ENCODE measurements at places on chromosomes 13 and 19.

GRCh38 chr19:16797876-16798275 is 31.3 kb upstream of the SIN3B start:
- no peak for DNase-seq

GRCh38 chr13:93758575-93758974 is 532.0 kb downstream of the GPC6 start:
- DNase-seq, result no peak

GRCh38 chr13:109764470-109765291 is 21.7 kb downstream of the IRS2 start:
- DNase-seq, result no peak

- no peak for DNase-seq
Observed at GRCh38 chr19:6753178-6754031, 13.8 kb downstream of the SH2D3A start.

GRCh38 chr19:13841086-13841961 is 35.6 kb upstream of the NANOS3 start:
- no peak for DNase-seq

DNA sequence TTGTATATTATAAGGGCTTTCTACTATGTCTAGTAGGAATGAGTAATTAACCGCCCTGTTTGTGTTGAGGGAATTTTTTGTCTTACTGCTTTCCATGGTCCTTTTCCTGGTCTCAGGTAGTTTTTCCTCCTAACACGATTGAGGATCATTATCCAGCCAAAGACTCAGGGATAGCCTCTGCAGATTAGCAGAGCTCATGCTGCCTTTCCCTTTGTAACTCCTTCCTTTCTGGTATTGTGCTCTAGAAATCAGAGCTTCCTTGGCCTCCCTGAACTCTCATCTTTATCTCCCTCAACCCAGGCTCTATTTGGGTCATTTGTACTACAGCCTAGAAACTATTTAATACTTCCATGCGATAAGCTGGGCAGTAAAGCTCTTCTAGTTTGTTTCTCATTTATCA is 142.1 kb downstream of the PDS5B start:
- DNase-seq, result no peak

DNA sequence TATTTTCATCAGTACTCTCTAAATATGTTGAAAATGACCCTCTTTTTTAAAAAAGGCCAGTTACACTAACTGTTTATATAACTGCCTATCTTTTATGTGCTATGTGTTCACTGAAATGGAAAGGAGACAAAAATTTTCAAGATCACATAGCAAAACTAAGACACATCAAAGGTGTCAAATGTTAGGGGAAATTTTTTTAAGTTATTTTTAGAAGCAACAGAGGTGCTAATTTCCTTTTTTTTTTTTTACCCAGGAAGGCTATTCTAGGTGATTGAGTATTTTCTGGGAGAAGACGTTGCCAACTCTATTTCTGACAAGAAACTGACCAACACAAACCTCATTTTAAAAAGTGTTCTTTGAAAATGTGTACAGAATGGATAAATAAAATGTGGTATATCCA is 45.7 kb downstream of the ELF1 start:
- DNase-seq, result no peak

DNA sequence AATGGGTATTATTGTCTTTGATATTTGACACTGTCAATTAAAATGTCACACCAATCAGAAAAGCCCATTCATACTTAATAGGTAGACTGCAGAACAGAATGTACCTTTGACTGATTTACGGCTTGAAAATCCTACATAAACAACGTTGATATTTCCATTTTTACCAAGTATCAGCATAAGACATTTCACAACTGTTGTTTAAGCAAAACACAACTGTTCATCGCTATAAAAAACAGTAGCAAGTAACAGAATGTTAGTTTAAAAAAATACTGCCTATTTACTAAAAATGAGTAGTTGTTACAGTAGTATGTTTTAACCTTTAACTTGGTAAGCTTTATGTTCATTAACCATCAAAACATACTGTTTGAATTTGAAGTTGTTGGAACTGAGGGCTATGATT is 1096.6 kb downstream of the PCDH17 start:
- DNase-seq, result no peak

DNA sequence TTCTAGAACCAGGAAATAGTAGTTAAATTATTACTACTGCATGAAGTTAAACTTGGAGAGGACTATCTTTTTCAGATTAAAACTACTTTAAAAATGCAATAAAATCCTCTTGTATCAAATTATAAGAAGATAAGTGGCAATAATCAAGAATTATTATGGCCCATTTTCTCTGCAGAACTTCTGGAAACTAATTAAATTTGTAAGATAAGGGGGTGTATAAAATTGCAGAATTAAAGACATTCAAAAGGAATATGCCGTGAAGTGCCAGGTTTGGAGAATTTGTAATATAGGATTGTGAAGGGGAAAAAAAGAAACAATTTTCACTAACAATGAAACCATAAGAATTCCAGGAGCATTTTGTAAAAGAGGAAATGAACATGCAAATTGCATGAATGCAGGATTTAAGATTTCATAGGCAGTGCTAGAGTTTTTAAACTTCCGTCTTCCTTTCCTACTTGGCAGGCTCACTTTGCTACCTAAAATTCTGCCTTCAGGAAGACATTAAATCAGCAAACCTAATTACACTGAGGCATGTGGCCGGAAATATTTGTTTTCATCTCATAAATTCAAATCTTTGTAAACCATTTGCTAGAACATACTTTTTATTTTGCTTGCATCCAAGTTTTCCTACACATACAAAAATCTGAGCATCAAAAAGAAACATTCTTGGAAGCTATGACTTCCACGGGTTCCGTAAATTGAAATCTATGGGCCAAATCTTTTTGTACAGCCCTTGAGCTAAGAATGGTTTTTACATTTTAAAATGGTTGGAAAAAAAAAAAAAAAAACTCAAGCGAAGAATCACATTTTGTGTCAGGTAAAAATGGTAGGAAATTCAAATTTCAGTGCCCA is 166.9 kb downstream of the DCLK1 start:
- DNase-seq, result no peak

- no peak for DNase-seq
Observed at GRCh38 chr19:32403291-32403995, 2.1 kb upstream of the DPY19L3 start.

- DNase-seq, result peak; percentile 81
Observed at GRCh38 chr19:2462635-2463421, 6.1 kb upstream of the LMNB2 start.

DNA sequence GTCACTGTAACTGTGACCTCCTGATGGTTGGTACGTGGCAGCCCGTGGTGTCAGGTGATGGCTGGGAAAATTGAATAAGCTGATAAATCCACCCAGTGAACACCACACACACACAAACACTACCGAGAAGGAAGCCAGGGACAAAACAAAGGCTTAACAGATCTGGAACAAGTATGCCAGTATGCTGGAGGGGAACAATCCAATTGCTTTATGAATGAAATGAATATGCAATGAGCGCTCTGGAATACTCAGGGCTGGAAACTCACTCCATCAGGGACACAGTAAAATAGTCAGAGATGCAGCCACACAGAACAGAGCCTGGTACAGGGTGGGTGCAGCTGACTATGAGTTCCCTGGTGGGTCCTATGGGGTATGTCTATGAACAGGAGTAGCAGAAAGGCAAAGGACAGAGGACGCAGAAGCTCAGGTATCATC is 16.7 kb downstream of the TMTC4 start:
- no peak for DNase-seq

DNA sequence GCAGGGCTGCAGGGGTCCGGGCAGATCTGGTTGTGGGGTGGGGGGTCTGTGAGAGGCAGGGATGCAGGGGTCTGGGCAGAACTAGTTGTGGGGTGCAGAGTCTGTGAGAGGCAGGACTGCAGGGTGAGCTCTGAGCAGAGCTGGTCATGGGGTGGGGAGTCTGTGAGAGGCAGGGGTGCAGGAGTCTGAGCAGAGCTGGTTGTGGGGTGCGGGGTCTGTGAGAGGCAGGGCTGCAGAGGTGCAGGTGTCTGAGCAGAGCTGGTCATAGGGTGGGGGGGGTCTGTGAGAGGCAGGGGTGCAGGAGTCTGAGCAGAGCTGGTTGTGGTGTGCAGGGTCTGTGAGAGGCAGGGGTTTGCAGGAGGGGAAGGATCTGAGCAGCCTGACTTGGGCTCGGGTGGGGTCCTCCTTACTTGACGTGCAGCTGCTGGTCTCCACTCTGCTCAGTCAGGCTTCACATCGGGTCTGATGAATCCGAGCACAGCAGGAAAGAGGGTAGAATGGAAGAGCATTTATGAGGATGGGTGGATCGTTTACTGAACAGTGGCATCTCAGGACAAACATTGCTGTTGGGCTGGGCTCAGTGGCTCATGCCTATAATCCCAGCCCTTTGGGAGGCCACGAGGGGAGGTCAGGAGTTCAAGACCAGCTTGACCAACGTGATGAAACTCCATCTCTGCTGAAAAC is 31.2 kb downstream of the IGFL2 start:
- no peak for DNase-seq

- DNase-seq, result no peak
Observed at GRCh38 chr19:15249972-15250639, 17.9 kb upstream of the EPHX3 start.

GRCh38 chr19:40549007-40549708 is 27.5 kb upstream of the SHKBP1 start:
- DNase-seq, result peak; percentile 50

GRCh38 chr13:26758496-26759157 is 2.0 kb downstream of the GPR12 start:
- DNase-seq, result no peak

- no peak for DNase-seq
Observed at GRCh38 chr13:41077475-41077874, 16.2 kb downstream of the WBP4 start.

- DNase-seq, result no peak
Observed at GRCh38 chr13:113178070-113178895, 19.8 kb downstream of the PROZ start.

DNA sequence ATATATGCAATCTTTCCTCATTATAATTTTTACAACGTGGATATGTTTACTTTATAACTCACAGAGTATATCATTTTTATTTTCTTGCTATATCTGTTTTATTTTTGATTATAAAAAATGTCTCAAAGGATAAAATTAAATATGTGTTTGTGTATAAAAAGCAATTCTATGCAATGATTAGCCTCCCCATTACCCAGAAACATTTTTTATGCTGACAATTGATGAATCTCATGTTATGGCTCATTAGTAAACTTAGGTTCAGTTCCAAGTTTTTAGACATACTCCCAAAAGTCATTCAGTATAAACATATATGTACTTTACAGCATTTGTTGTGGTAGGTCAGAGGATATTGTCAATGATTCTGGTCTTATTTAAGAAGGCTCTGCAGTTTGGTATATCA is 540.1 kb upstream of the SPRY2 start:
- DNase-seq, result no peak

GRCh38 chr13:28854657-28855056 is 34.5 kb downstream of the MTUS2 start:
- no peak for DNase-seq

DNA sequence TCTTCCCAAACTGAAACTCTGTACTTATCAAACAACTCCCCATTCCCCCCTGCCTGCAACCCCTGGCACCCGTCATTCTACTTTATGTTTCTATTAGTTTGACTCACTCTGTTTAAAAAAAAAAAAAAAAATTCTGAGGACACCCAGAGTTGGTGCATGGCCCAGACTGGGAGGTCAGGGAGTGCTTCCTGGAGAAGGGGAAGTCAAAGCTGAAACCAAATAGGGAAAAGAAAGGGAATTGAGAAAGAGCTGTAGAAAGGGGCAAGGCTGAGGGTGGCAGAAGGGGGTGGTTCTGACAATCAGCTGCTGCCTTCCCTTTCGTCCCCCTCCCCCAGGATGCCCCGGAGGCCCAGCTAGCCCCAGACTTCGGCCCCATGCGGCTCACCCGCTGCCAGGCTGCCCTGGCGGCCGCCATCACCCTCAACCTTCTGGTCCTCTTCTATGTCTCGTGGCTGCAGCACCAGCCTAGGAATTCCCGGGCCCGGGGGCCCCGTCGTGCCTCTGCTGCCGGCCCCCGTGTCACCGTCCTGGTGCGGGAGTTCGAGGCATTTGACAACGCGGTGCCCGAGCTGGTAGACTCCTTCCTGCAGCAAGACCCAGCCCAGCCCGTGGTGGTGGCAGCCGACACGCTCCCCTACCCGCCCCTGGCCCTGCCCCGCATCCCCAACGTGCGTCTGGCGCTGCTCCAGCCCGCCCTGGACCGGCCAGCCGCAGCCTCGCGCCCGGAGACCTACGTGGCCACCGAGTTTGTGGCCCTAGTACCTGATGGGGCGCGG is 9.0 kb upstream of the STRN4 start:
- DNase-seq, result no peak

- no peak for DNase-seq
Observed at GRCh38 chr13:75363371-75363770, 118.6 kb downstream of the TBC1D4 start.

- no peak for DNase-seq
Observed at GRCh38 chr13:21458451-21458812, 671 bp downstream of the ZDHHC20 start.

DNA sequence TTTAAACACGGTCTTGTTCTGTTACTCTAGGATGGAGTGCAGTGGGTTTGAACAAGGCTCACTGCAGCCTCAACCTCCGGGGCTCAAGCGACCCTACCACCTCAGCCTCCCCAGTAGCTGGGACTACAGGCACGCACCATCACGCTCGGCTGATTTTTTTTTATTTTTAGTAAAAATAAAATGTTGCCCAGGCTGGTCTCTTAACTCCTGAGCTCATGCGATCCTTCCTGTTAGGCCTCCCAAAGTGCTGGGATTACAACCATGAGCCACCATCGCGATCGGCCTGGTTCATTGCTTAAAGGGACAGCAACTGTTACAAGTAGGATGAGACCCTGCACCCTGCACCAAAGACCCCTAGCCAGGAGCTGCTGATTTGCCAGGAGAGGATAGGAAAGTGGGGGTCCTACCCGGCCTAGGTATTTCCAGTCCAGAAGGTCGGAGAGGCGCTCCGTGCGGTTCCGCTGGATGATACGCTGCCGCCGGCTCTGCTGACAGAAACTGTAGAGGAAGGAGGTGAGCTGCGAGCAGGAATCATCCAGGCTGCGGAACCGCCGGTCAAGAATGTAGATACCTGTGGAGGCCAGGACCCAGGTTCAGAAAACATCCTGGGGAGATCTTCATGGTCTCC is 5.1 kb downstream of the FTL start:
- no peak for DNase-seq

DNA sequence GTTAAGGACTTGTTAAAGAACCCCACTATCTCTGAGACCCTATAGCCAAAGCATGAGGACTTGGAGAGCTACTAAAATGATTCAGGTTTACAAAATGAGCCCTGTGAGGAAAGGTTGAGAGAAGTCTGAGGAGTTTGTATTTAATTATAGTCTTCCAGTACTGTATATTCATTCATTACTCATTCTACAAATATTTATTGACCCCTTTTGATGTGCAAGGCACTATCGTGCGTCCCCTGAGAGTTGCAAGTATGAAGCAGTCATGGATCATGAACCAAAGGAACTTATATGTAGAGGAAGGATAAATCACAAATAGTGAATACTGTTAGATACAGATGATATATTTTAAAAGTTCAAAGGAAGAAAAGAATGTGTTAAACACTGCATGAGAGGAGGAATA is 84.4 kb downstream of the DNAJC15 start:
- no peak for DNase-seq
